Activated T-helper 2 cell treated with anti-CD3 and anti-CD28 coated beads, Interferon-gamma antibody, Interleukin-2, Interleukin-4, amounts not matched to agents 10 μg/mL and 5 μg/mL and 100 μg/mL, durations not matched to agents 14 hours and 24 hours and 36 hours (primary cell): ENCODE measurements at places on chromosomes 12 and 14. TPM values are rescaled to one million over a fixed set of nuclear protein-coding genes. Genes with fewer than 3 reads are reported as not detected.
A peak's percentile ranks its signal among the peaks of the same experiment; 100 is the strongest.

DNA sequence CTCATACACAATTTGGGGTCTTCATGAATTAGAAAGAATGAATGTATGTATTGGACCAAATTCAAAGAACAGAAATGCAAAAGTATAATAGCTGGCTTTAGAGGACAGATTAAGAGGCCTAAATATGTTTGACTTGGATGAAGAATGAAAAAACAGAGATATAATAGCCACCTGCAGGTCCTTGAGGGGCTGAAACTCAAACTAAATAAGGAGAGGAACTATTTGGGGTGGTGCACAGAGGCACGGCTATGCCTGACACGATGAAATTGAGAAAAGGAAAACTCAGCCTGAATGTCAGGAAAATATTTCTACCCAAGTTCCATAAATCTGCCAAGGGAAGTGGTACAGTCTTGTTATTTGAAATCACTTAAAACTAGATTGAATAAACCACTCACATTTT, 222.9 kb upstream of the DDHD1 start:
- no peaks in the 10 kb centered on the region for H3K27me3 ChIP-seq
- H3K27ac ChIP-seq = no peak overlapping the region
- H3K36me3 ChIP-seq = no peaks in the 10 kb centered on the region
- no peak overlapping the region for H3K4me3 ChIP-seq
- no peak for DNase-seq

DNA sequence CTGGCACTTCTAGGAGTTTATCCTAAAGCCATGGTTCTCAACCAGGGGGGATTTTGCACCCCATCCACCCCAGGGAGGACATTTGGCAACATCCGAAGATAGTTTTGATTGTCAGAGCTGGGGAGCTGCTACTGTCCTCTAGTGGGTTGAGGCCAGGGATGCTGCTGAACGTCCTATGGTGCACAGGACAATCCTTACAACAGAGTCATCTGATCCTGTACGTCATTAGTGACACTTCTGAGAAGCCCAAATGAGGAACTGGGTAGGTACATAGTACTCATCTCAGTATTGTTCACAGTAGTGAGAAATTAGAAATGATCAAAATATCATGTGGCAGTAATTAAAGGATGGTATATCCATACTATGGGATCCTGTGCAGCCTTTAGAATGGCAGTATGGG, 185.1 kb downstream of the CHST11 start:
- peaks cover 51% of the 10 kb centered on the region for H3K4me1 ChIP-seq
- H3K27me3 ChIP-seq = no peaks in the 10 kb centered on the region
- H3K27ac ChIP-seq = no peak overlapping the region
- no peak for DNase-seq
- H3K36me3 ChIP-seq = peaks cover 61% of the 10 kb centered on the region
- H3K4me3 ChIP-seq = no peak overlapping the region

- H3K36me3 ChIP-seq = peaks cover 11% of the 10 kb centered on the region
- no peaks in the 10 kb centered on the region for H3K27me3 ChIP-seq
- no peak overlapping the region for H3K4me3 ChIP-seq
- H3K27ac ChIP-seq = no peak overlapping the region
- DNase-seq = no peak
These were observed 23.6 kb upstream of the BLTP3B start for GRCh38 chr12:100166232-100166631.

GRCh38 chr12:51847643-51848325, 734 bp downstream of the FIGNL2 start:
- no peak overlapping the region for H3K4me3 ChIP-seq
- peaks cover 60% of the 10 kb centered on the region for H3K27me3 ChIP-seq
- DNase-seq = no peak
- no peaks in the 10 kb centered on the region for H3K36me3 ChIP-seq

GRCh38 chr12:8564656-8565055, 24.0 kb upstream of the CLEC4E start:
- H3K36me3 ChIP-seq = no peaks in the 10 kb centered on the region
- H3K4me1 ChIP-seq = no peaks in the 10 kb centered on the region
- H3K4me3 ChIP-seq = no peak overlapping the region
- no peak for DNase-seq

- peaks cover 14% of the 10 kb centered on the region for H3K4me1 ChIP-seq
- no peak overlapping the region for H3K4me3 ChIP-seq
- H3K27ac ChIP-seq = no peak overlapping the region
- H3K27me3 ChIP-seq = peaks cover 16% of the 10 kb centered on the region
These were observed 63.6 kb downstream of the TMEM30B start for GRCh38 chr14:61217516-61217915.

GRCh38 chr14:105971593-105972500, 445.5 kb downstream of the TMEM121 start:
- H3K4me3 ChIP-seq = no peak overlapping the region
- H3K36me3 ChIP-seq = no peaks in the 10 kb centered on the region
- no peak overlapping the region for H3K27ac ChIP-seq
- peaks cover 12% of the 10 kb centered on the region for H3K27me3 ChIP-seq
- peaks cover 4% of the 10 kb centered on the region for H3K4me1 ChIP-seq
- DNase-seq = no peak

GRCh38 chr14:104555430-104556255, 23.9 kb upstream of the C14orf180 start:
- H3K27ac ChIP-seq = no peak overlapping the region
- DNase-seq = no peak
- no peaks in the 10 kb centered on the region for H3K36me3 ChIP-seq
- no peaks in the 10 kb centered on the region for H3K4me1 ChIP-seq
- no peak overlapping the region for H3K4me3 ChIP-seq
- no peaks in the 10 kb centered on the region for H3K27me3 ChIP-seq

DNA sequence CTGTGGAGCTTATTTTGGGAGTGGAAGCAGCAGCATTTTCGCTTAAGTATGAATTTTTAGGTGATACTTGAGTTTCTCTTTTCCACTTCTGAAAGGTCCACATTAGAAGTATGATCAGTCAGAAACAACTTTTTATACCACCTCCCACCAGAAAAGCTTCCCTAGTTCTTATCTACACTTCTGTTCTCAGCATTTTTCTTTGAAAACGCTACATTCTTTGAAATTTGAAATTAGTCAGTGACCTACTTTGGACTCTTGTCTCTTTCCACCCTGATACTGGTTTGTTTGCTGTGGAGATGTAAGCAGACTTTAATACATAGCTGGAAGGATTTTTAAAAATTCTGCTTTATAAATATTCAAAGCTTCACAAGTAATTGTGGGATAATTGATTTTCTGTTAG, 22.2 kb downstream of the PCBP2 start:
- H3K27ac ChIP-seq = peak overlapping the region; percentile 36
- no peaks in the 10 kb centered on the region for H3K27me3 ChIP-seq

GRCh38 chr14:65019944-65020566, 33.4 kb downstream of the FNTB start:
- DNase-seq = no peak
- H3K4me1 ChIP-seq = no peaks in the 10 kb centered on the region
- peaks cover 21% of the 10 kb centered on the region for H3K36me3 ChIP-seq
- no peaks in the 10 kb centered on the region for H3K27me3 ChIP-seq
- no peak overlapping the region for H3K4me3 ChIP-seq

GRCh38 chr14:43418324-43418723, 1088.8 kb downstream of the FSCB start:
- H3K36me3 ChIP-seq = no peaks in the 10 kb centered on the region
- H3K4me1 ChIP-seq = no peaks in the 10 kb centered on the region

DNA sequence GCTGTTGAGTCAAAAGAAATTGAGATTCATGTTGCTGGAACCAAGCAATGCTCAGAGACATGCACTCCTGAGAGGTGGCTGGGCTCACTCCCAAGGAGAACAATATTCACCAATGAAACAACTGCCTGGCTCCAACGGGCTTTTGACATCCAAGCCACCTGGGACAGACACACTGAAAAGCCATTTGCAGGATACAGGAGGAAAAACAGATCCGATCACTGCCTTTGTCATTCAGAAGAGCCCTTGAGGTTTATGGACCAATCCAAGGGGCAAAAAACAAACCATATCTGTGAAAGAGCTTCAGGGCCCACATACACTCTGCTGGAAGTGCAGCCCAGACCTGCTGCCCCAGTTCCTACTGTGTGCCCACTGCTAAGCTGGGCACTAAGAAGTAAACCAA, 277.5 kb downstream of the NUAK1 start:
- H3K27me3 ChIP-seq = no peaks in the 10 kb centered on the region
- no peak for DNase-seq
- H3K36me3 ChIP-seq = no peaks in the 10 kb centered on the region

DNA sequence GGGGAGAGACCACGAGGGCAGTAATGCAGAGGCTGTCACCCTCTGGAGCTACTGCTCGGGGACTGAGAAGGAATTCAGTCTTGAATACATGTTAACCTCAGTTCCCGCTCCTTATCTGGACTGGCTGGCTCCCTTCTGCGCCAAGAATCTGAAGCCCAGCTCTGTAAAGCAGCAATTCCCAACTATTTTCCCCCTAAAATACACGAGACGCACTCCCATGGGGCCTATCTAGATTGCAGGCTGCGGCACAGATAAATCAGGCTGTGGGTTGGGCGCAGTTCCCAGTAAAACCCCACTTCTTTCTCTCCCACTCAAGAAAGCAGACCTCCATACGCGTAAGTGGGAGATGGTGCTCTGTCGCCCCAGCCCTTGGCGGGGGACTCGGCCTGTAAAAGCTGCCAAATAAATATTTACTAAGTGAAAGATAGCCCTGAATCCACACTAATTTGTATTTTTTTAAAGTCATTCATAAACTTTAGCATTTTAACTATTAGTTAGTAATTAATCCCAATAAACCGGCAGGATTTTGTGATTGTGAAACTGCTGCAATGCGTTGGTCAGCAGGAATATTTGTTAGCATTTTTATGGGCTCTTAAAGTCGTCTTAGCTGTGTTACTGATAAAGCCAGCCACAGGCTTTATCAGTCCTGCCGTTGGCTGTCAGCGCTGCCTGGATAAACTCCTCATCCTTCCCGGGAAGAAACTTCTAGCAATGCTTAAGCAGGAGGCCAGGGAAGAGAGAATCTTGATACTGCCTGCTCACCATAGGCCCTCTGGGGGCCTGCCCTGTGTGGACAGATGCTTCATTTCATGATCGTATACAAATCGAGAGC, 17.8 kb downstream of the FBXL14 start:
- no peaks in the 10 kb centered on the region for H3K4me1 ChIP-seq
- DNase-seq = no peak
- no peak overlapping the region for H3K4me3 ChIP-seq
- H3K36me3 ChIP-seq = no peaks in the 10 kb centered on the region

DNA sequence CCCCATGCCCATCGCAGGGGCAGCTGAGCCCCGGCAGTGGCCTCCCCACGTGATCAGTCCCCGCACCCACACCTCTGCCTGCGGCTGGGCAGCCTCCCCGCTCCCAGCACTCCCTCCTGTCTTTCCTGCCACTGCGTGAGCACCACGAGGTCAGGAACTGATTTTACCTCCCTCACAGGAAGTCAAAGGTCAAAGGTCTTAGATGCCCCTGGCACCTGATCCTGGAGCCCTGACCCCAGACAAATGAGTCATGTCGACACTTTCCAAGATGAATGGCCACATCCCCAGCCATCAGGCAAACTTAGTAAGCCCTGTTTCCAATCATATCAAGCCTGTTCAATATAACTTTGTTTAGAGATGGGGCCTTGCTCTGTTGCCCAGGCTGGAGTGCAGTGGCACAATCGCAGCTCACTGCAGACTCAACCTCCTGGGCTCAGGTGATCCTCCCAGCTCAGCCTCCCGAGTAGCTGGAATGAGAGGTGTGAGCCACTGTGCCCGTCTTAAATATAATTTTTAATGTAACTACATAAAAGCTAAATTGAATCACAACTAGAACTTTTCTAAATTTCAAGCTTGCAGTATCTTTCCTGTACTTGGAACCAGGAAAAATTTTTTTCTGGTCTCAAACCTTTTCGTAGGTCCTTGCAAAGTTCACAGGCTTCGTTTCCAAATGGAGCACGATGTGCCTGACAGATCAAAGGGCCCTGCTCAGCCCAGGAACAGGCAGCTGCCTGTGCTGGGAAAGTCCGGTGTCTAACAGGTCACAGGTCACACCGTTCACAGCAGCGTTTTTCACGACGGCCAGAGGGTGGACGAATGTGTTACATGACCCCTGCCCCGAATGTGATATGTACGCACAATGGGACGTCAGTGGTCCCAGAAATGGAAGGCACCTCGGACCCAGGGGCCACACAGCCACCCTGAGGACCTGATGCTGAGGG, 1.9 kb downstream of the LRCOL1 start:
- peaks cover 33% of the 10 kb centered on the region for H3K27me3 ChIP-seq
- no peak overlapping the region for H3K27ac ChIP-seq
- no peak overlapping the region for H3K4me3 ChIP-seq
- no peaks in the 10 kb centered on the region for H3K36me3 ChIP-seq
- peaks cover 3% of the 10 kb centered on the region for H3K4me1 ChIP-seq

GRCh38 chr14:67579040-67579439, 21.0 kb downstream of the PIGH start:
- no peak overlapping the region for H3K4me3 ChIP-seq
- H3K36me3 ChIP-seq = no peaks in the 10 kb centered on the region
- no peaks in the 10 kb centered on the region for H3K27me3 ChIP-seq
- peaks cover 3% of the 10 kb centered on the region for H3K4me1 ChIP-seq

- H3K27me3 ChIP-seq = no peaks in the 10 kb centered on the region
- no peak for DNase-seq
- no peak overlapping the region for H3K4me3 ChIP-seq
- H3K4me1 ChIP-seq = no peaks in the 10 kb centered on the region
These were observed 414.8 kb downstream of the RMST start for GRCh38 chr12:97877404-97877803.

- H3K27ac ChIP-seq = no peak overlapping the region
- no peak overlapping the region for H3K4me3 ChIP-seq
- no peaks in the 10 kb centered on the region for H3K27me3 ChIP-seq
These were observed 137.7 kb upstream of the SYT1 start for GRCh38 chr12:78726854-78727253.

- H3K4me3 ChIP-seq = no peak overlapping the region
- no peaks in the 10 kb centered on the region for H3K27me3 ChIP-seq
- no peak overlapping the region for H3K27ac ChIP-seq
- no peaks in the 10 kb centered on the region for H3K4me1 ChIP-seq
- no peaks in the 10 kb centered on the region for H3K36me3 ChIP-seq
These were observed 420.3 kb upstream of the PRICKLE1 start for GRCh38 chr12:43009846-43010240.

GRCh38 chr12:57139796-57140649, 7.4 kb downstream of the LRP1-AS start:
- no peak for DNase-seq
- no peaks in the 10 kb centered on the region for H3K4me1 ChIP-seq
- H3K36me3 ChIP-seq = no peaks in the 10 kb centered on the region
- H3K4me3 ChIP-seq = no peak overlapping the region
- H3K27me3 ChIP-seq = peaks cover 2% of the 10 kb centered on the region

- peaks cover 18% of the 10 kb centered on the region for H3K4me1 ChIP-seq
- no peak for DNase-seq
- no peaks in the 10 kb centered on the region for H3K36me3 ChIP-seq
- H3K27ac ChIP-seq = no peak overlapping the region
- no peak overlapping the region for H3K4me3 ChIP-seq
These were observed 247.0 kb downstream of the PHLDA1 start for GRCh38 chr12:75784591-75784990.

The LRTM2 gene
- 0.07 and 0.09 TPM in 2 replicates for total RNA-seq

The RNU6-7 gene
- not detected in 2 replicates for total RNA-seq

The ANO4 gene
- not detected in 2 replicates for total RNA-seq

The ADAM21 gene
- not detected in 2 replicates for total RNA-seq

The TPH2 gene
- not detected in 2 replicates for total RNA-seq

The ASCL1 gene
- total RNA-seq = not detected in 2 replicates

The METTL1 gene
- total RNA-seq = 61.2 and 64.5 TPM in 2 replicates

The BIN2 gene
- 45.8 and 47.0 TPM in 2 replicates for total RNA-seq

The GLI1 gene
- 1.3 and 1.5 TPM in 2 replicates for total RNA-seq

The GALNT6 gene
- total RNA-seq = 19.9 and 22.7 TPM in 2 replicates

The BDKRB2 gene
- total RNA-seq = not detected in 2 replicates

The HECTD4 gene
- 34.7 and 36.6 TPM in 2 replicates for total RNA-seq

The CD27 gene
- 23.3 and 25.9 TPM in 2 replicates for total RNA-seq
